ENCODE measurements at places on chromosomes 12 and 14.
A peak's percentile ranks its signal among the peaks of the same experiment; 100 is the strongest.

- DNase-seq: no peak
Measured at GRCh38 chr12:30911207-30911606, 15.3 kb upstream of the TSPAN11 start.

GRCh38 chr12:3931206-3931605 lies 58.0 kb upstream of the PARP11 start:
- DNase-seq: no peak

DNA sequence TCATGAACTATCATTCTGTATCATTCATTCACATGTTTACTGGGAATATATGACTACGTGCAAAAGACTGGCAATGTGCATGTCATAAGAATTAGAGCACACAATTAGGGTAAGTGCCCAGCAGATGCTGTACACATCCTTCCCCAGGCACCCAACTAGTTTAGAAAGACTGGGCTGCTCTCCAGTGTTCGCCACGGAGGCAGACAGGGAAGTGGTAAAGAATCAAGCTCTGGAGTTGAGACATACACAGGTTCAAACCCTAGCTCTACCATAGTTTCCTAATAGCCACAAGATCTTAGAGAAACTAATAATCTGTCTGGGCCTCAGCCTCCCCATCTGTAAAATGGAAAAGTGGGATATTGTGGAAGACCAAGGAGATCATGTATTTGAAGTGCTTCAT lies 6.8 kb downstream of the TMCC3 start:
- no peak for DNase-seq

GRCh38 chr12:113299619-113300237 lies 35.2 kb downstream of the SLC8B1 start:
- no peak for DNase-seq

- no peak for DNase-seq
Measured at GRCh38 chr12:72031066-72031465, 92.4 kb downstream of the TPH2 start.

- no peak for DNase-seq
Measured at GRCh38 chr14:104723651-104724406, at the start of gene ADSS1. Gene ADSS1, plus strand, starts transcription at chr14:104724229. Its CDS starts 42 bp downstream, at chr14:104724271.

DNA sequence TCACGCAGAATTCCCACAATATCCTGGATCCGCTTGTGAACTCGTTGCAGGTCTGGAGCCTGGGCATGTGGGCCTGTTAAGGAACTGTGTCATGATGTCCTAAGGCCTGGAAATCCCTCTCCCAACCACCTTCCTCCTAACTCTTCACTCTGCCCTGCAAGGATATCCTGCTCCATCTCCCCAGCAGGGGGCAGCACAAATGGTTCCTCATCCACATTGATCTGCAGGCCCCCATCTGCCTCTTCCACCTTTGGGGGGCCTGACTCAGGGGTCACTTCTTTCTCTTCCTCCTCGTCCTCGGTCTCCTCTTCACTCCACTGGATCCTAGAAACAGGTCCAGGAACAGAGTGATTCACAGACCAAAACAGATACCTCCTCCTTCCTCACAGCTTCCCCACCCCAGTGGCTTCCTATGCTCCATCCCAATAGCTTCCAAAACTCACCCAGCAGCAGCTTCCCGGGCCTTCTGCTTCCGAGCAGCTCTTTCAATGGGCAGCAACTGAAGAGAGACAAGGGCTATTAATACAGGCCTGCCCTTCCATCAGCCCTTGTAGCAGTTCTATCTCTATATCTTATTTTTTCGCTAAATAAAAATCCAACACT lies 4.5 kb downstream of the NOP2 start:
- DNase-seq: peak; percentile 58

Data from stimulated activated CD4-positive, alpha-beta T cell treated with anti-CD3 and anti-CD28 coated beads, Interleukin-1b, Interleukin-23, amount 100 ng/mL, for 1 hour (primary cell).